ENCODE measurements at places on chromosomes 13 and 19.

- DNase-seq, result peak; percentile 62
Measured at GRCh38 chr19:17448131-17448967, at the start of gene TMEM221. Gene TMEM221 (minus strand): TSS chr19:17448668. CDS start chr19:17448462, 206 bp downstream.

GRCh38 chr13:73168953-73169401, 110.2 kb downstream of the KLF5 start:
- no peak for DNase-seq

GRCh38 chr13:32622827-32623226, 36.6 kb downstream of the PDS5B start:
- DNase-seq, result no peak

GRCh38 chr19:12331211-12331941, 2.1 kb downstream of the ZNF563 start:
- peak; percentile 64 for DNase-seq

DNA sequence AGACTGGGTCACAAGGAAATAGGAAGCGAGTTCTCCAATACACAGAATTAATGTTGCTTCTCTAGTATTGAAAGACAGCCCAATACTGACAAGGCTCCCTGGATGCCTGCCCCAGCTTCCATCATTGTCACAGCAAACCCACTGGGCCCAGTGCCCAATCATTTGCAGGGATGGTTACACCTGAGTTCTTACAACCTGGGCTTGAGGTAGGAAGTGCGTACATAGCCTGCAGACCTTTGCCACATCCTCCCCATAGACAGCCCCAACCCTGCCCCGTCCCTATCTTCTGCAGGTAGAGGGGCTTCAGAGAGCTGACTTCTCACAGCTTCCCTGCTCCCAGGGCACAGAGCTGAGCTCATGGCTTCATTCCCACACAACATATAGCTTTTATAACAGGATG, 108.1 kb upstream of the UBL3 start:
- no peak for DNase-seq

- no peak for DNase-seq
Measured at GRCh38 chr13:99153219-99153618, 47.4 kb upstream of the UBAC2 start.

DNA sequence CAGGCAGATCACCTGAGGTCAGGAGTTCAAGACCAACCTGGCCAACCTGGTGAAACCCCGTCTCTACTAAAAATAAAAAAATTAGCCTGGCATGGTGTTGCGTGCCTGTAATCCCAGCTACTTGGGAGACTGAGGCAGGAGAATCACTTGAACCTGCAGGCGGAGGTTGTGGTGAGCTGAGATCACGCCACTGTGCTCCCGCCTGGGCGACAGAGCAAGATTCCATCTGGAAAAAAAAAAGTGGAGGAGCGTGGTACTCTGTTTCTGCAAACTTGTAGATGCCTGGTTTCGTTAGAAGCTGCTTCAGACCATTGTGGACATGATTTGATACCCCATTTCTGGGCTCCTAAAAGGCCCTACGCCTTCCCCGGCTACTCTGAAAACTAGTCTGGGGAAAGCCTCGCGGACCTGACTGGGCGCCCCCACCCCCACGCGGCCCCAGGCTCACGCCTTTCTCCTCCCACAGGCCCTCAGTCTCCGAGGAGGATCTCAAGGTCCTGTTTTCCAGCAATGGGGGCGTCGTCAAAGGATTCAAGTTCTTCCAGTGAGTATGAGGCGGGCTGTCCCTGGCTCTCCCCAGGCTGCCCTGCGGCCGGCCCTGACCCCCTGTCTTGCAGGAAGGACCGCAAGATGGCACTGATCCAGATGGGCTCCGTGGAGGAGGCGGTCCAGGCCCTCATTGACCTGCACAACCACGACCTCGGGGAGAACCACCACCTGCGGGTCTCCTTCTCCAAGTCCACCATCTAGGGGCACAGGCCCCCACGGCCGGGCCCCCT, 11.5 kb downstream of the PLPPR3 start:
- DNase-seq, result no peak

- no peak for DNase-seq
Measured at GRCh38 chr13:102100234-102100633, 301.6 kb downstream of the FGF14 start.

GRCh38 chr13:108725471-108725870, 96.1 kb downstream of the MYO16 start:
- no peak for DNase-seq

GRCh38 chr19:46788262-46788967, at the start of gene SLC1A5:
Gene SLC1A5 (minus strand): TSS chr19:46788594. CDS start chr19:46787965, 629 bp downstream.
- peak; percentile 94 for DNase-seq

DNA sequence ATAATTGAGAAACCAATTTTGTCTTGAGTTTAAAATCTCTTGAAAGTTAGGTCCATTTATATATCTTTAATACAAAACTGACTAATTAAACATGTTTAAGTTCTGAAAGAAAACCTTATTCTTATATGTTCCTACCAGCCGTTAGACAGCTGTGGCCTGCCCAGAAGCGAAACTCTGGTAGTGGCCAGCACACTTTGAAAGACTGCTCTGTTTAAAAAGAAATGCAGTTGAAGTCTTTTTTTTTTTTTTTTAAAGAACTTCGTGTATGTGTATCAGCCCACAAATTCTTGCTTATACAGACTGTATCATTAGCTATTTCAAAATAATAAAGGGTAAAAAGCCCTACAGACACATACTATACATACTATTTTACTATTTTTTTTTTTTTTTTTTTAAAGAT, 34.0 kb downstream of the KCTD4 start:
- DNase-seq, result no peak

DNA sequence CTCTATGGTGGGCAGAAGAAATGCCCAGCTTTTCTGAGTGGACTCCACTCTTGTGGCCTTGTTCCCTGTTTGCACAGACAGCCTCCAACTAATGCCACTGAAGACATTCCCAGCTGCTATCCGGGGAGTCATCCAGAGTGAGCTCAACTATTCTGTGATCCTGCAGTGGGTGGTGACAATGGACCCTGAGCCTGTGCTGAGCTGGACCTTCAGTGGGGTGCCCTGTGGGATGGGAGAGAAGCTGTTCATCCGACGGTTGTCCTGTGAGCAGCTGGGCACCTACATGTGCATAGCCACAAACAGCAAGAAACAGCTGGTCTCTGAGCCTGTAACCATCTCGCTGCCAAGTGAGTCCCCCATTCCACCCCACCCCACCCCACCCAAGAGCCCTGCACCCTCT, 10.3 kb downstream of the IGSF23 start:
- no peak for DNase-seq

DNA sequence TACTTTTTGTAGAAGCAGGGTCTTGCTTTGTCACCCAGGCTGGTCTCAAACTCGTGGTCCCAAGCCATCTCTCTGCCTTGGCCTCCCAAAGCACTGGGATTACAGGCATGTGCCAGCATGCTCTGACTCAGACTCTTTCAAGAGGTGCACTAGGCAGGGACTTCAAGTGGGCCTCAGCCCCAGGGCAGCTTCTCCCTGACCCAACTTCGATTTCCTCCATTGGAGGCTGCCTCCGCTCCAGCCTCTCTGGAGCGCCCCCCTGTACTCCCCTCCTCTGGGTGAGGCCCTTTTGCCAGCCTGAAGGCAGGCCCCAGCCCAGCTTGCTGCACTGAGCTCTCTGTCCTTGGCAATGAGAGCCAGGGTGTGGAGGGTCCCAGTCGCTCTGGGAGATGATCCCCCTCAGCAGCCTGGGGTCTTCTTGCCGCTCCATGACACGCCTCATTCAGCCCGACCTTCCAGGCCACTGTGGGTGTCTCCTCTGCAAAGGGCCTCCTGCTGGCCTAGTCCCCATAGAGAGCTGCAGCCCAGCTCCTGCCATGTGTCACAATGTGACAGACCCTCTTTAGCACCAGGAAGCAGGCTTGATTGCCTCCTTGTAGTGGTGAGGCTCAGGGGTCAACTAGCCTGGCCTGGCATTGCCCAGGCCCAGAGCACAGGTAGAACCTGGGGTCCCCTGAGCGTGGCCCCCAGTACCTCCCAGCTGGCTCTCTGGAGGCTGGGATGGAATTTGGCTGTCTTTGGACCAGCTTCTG, 16.4 kb downstream of the CARM1 start:
- no peak for DNase-seq

- peak; percentile 7 for DNase-seq
Measured at GRCh38 chr19:16944626-16945363, 56.0 kb downstream of the F2RL3 start.

DNA sequence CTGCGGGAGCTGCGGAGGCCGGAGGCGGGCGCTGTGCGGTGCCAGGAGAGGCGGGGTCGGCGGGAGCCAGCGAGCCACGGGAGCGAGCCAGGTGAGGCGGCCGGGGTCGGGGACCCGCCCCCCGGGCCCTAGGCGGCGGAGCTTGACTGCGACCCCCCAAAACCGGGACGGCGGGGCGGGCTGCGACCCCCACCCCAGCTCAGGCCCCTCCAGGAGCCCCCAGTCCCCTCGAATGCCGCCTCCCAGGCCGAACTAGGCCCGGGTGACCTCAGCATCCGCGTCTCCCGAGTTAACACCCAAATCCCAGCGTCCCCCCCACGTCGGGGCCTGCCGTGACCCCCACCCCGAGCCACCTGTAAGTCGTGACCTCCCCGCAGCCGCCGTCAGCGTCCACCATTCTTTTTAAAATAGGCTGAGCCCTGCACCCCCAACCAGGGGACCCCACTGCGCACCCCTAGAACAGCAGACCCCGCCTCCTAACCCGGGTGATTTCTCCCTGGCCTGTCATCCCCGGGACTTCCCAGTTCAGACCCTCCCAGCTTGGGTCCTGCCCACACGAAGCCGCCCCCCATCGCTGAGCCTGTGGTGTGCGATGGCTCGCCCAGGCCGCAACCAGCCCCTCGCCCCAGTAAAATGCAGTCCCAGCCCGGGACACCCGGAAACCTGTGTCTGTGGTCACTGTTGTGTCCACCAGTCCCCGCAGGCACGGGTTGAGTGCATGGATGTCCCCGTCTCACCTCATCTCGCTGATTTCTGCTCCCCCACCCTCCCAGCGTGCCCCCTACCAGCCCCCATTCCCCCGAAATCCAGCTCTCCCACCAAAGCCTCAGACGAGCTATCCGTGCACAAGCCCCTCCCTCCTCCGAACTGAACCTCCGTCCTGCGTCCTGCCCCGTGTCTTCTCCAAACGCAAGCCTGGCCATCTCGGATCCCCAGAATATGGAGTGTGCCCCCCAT, 551 bp downstream of the FZR1 start:
- peak; percentile 74 for DNase-seq

GRCh38 chr19:33376941-33377557, 3.5 kb downstream of the CEBPG start:
- no peak for DNase-seq

- DNase-seq, result no peak
Measured at GRCh38 chr13:101423872-101424271, 7.6 kb upstream of the NALCN start.

GRCh38 chr13:86830046-86830445, 841.1 kb upstream of the SLITRK5 start:
- DNase-seq, result no peak

DNA sequence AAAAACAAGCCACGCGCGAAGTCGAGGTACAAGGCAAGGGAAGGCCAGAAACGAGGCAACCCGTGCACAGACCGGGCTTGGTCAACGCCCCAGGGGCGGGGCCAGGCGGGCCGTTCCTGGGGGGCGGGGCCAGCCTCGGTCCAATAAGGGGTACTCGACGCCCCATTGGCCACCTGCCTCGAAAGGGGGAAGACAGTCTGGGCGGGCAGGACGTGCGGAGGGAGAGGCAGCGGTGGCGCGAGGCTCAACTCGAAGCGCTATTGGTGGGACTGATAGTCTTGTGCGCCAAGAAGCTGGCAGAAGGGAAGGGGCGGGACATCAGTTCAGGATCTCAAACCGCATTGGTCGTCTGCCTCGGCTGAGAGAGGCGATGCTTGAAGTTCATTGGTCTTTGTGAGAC, at the start of gene LYPD4:
Gene LYPD4, minus strand, starts transcription at position 83 of the 400 bp plus-strand sequence. CDS start 5,398 bp downstream, outside the sequence.
- DNase-seq, result peak; percentile 28

DNA sequence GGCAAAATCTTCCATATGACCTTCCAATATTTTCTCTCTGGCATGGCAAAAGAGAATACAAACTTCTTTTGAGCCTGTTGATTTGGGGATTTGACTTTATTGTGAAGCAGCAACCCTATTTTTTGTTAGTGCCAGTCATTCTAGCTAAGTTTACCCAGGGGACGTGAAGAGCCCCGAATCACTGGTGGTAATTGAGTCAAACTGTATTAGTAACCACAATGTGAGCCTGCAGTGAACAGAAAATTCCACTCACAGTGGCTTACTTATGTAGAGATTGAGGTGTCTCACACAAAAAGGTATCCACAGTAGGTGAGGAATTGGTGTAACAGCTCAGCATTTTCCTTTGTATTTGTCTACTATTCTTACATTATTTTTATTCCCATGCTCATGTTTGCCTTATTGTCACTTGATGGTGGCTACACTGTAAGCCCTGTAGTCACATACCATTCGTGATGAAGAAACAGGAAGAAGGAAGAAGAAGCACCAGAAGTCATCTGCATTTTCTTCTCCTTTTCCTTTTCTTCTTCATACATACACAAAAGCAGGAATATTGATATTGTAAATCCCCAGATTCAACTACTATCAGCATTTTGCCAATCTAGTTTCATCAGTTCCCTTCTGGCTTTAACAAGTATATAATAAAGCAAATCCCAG, 33.3 kb upstream of the MYCBP2 start:
- DNase-seq, result no peak

GRCh38 chr13:108551674-108552073, 77.7 kb upstream of the MYO16 start:
- DNase-seq, result no peak

GRCh38 chr19:29543381-29543780, 17.6 kb downstream of the VSTM2B start:
- DNase-seq, result no peak

GRCh38 chr19:11848200-11848593, 329 bp upstream of the ZNF439 start:
- DNase-seq, result no peak

- DNase-seq, result no peak
Measured at GRCh38 chr13:33711436-33711835, 106.5 kb upstream of the RFC3 start.

- DNase-seq, result no peak
Measured at GRCh38 chr13:20789665-20790064, 15.9 kb upstream of the EEF1AKMT1 start.

DNA sequence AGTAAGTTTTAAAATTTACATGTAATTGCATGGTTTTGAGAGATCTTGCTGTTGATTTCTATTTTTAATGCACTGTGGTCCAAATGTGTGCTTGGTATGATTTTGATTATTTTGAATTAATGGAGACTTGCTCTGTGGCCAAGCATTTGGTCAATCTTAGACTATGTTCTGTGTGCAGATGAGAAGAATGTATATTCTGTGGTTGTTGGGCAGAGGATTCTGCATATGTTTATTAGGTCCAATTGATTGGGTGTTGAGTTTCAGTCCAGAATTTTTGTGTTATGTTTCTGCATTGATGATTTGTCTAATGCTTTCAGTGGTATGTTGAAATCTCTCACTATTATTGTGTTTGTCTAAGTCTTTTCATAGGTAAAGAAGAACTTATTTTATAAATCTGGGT, 82.3 kb downstream of the TDRD3 start:
- no peak for DNase-seq

Data from common myeloid progenitor, CD34-positive (primary cell).